Diencephalon (tissue), 1 donor: ENCODE measurements at places on chromosomes 11 and 22. TPM values are rescaled to one million over a fixed set of nuclear protein-coding genes. Genes with fewer than 3 reads are reported as not detected.

CADM1 gene
- total RNA-seq, result 366 TPM

HBG2 gene
- total RNA-seq, result 2,344 TPM

IRAG1 gene
- 3.7 TPM for total RNA-seq

MS4A6A gene
- total RNA-seq, result 2.5 TPM

CCDC89 gene
- total RNA-seq, result 2.5 TPM

GAB4 gene
- total RNA-seq, result not detected

CCDC87 gene
- 1.2 TPM for total RNA-seq

JOSD1 gene
- total RNA-seq, result 44.8 TPM

OR6T1 gene
- not detected for total RNA-seq

OR52E8 gene
- not detected for total RNA-seq

CSNK2A3 gene
- 6.9 TPM for total RNA-seq

LRRN4CL gene
- total RNA-seq, result 0.46 TPM

MAPK8IP2 gene
- total RNA-seq, result 76.6 TPM

CASTOR1 gene
- 2.5 TPM for total RNA-seq

CHRDL2 gene
- not detected for total RNA-seq

TMEM191B gene
- 7.2 TPM for total RNA-seq

TRIM48 gene
- total RNA-seq, result not detected

FZD4 gene
- total RNA-seq, result 6.5 TPM

FSHB gene
- not detected for total RNA-seq

SHANK2 gene
- 44.1 TPM for total RNA-seq

UBQLNL gene
- 0.46 TPM for total RNA-seq

CRYBA4 gene
- not detected for total RNA-seq

PDGFB gene
- total RNA-seq, result 11.3 TPM

UCP3 gene
- total RNA-seq, result 1.8 TPM

KCNQ1OT1 gene
- total RNA-seq, result 4.8 TPM

MS4A15 gene
- total RNA-seq, result not detected

MMP11 gene
- total RNA-seq, result 14.3 TPM
